GM13976 (cell line): ENCODE measurements at places on chromosomes 12 and 14.

DNA sequence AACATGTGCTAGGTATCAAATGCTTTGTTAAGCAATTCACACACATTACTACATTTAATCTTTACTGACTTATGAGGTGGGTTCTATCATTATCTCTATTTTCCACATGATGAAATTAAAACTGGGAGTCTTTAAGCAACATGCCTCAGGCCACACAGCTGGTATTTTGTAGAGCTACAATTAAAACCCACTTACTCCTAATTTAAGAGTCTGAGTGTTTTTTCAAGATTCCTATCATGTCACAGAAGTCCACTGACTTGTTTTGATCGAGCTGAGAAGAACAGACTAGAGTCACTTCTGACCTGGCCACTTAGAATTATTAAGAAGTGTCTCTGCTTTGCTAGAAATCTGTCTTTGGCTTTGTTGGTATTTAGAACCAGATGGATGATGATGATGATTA is 670.7 kb downstream of the NRXN3 start:
- DNase-seq = no peak

DNA sequence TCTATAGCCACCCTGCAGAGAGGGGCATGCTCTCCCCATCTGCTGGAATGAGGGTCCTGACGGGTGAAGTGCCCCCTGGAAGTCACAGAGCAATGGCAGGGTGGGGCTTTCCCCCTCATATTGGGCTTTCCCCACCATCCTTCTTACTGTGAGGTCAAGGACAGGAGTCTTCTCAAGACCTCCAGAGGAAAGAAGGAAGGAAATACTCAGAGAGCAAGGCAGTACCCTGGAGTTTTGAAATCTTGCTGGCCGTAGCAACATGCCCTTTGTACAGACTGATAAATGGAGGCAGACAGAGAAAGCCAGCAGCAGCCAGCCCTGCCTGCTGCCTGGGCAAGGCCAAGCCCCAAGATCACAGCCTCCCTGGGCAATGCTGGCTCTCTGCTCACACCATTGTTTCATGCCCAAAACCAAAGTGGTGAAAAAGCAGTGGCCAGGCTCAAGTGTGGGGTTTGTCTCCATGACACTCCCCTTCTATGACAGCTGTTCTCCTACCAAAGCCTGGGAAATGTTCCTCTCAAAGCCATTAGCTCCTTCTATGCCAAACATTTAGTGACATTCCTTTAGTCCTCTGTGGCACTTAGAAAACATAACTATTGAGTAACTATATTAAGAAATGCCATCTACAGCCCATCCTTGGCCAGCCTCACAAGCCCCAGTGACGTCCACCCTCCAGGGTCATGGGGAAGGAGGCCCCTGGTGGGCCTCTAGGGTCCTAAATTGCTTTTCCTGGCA is 13.2 kb upstream of the ITPK1 start:
- DNase-seq = no peak

DNA sequence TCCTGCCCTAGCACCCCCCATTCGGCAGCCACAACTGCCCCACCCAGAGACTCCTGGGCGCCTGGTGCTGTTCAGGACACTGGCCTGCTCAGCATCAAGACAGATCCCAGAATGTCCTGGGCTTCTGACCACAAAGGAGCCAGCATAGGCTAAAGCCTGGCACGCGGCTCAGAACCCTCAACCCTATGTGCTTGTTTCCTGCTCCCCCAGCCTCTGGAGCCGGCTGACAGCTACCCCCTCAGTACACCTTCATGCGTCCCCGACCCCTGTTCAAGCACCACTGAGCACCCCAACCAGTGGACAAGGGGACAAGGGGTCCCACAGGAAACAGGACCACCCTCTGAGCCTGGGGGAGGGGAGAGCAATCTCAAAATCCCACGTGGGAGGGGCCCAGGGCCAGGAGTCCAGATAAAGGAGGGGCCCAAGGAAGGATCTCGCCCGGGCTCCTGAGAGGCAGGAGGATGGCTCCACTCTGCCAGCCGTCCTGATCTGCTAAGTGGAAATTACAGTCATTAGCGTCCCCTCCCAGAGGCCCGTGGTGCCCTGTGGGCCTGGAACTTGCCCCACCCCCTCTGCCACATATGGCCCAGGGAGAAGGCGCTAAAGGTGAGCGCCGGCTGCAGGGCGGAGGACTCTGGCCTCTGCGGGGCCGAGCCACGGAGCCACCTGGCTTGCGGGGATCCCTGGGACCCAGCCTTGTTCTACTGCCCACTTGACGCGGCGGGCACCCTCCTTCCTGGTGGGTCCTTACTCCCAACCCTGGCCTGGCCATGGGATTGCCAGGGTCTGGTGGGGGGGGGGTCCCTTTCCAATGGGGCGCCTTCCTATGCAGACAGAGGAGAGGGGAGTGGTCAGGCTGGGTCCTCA is 27.2 kb upstream of the GPR132 start:
- DNase-seq = peak; percentile 29

DNA sequence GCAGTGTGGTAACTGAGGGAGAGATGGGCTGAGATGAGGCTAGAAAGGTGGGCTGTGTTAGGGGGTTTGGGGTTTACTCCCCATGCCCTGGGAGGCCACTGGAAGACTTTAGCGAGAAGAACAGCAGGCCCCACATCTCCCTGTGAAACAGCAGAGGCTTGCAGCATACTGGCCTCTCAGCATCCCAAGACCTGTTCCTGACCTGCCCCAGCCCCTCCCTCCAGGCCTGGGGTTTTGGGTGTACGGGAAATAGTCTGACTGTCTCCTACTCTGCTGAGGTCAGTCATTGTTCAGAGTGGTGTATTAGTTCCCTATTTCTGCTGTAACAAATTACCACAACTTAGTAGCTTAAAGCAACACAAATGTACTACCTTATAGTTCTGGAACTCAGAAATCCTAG is 103.5 kb upstream of the HIF1A start:
- DNase-seq = no peak

- DNase-seq = no peak
These were observed 64.7 kb downstream of the MAP3K9 start for GRCh38 chr14:70744641-70745040.

DNA sequence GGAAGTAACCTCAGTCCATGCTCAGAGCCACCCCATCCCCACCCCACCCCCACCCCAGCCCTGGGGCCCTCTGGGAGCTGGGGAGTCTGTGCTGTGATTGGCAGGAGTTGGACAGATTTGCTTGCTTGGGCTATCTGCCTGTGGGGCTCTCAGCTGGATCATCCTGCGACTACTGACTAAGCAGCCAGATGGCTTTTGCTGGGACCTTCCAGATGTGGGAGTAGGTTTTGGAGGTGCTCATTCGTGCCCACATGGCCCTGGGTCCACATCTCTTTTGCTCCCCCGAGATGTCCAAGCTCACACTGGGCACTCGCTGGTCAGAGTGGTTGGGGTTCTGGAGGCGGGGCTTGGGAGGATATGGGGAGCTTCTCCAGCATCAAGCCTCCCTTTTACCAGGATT is 138.9 kb downstream of the TSPAN9 start:
- DNase-seq = no peak

- no peak for DNase-seq
These were observed 446.5 kb downstream of the ADAMTS20 start for GRCh38 chr12:43105426-43105981.

DNA sequence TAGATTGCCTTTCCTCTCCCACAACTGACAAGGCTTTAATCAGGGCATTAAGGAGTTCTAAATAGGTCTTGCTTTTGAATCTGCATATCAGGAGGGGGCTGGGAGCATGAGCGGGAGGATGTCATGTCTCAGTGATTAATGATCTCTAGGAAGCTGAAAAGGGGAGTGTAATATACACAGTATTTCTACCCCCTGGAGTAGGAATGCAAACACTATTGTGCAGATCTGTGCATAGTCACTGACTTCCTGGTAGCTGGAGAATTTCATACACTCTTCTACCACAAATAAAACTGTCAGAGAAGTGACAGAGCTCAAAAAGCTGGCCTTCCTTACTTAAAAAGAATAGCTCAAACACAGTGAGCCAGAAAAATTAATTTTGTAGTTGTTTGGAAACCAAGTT is 65.8 kb downstream of the RIC8B start:
- no peak for DNase-seq

GRCh38 chr14:97025722-97026121 is 228.5 kb downstream of the VRK1 start:
- no peak for DNase-seq

- DNase-seq = no peak
These were observed 339.7 kb upstream of the FLRT2 start for GRCh38 chr14:85190251-85190650.

DNA sequence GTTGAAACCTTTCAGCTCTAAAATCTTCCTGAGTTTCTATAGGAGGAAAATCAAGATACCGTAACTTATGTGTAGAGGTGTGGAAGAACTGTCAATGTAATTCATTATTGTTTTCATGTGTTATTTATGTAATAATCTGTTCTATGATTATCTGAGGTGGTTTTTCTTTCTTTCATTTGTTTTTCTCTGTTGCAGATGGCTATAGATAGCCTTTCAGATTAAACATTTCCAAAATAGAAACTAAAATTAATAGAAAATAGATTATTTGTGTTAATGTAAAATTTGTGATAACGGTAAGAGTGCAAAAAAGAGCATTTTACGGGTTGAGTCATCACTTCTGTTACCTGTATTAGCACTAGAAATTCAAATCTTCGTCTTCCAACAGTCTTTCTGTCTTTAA is 128.8 kb downstream of the SYNE2 start:
- no peak for DNase-seq

DNA sequence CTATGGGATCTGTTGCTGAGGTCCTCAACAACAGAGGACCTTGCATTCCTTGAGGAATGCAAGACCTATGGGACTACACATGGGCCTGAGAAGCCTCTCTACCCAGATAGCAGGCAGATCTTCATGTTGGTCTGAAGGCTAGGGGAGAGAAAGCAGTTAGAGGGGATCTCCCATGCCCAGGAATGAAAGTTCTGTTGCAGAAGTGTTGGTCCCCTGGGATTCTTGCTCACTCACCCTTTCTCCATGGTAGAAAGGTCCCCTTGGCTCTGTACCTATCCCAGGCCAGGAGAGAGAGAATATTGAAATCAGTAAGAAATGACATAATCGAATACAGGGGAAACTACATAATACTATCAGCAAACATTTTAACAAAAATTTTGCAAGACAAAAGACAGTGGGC is 16.5 kb upstream of the KLRC1 start:
- no peak for DNase-seq

- no peak for DNase-seq
These were observed 31.7 kb upstream of the MMP19 start for GRCh38 chr12:55874443-55874842.

GRCh38 chr14:99821519-99822508 is 28.6 kb downstream of the EML1 start:
- no peak for DNase-seq

DNA sequence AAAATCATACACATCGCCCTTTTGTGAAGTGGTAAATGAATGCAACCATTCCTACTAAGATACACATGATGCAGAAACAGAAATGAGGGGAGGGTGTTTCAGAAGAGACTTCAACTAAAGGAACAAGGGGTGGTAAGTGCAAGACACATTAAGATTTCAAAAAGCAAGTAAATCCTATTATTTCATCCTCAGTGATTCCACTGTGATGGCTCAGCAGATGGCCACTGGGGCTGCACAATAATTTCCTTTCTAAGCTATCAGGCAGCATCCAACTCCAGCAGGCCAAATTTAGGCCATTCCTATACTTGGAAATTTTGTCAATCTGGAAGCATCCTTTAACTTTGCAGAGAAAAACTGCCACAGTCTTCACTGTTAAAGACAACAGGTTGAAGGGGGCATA is 272.4 kb downstream of the NELL2 start:
- DNase-seq = no peak

DNA sequence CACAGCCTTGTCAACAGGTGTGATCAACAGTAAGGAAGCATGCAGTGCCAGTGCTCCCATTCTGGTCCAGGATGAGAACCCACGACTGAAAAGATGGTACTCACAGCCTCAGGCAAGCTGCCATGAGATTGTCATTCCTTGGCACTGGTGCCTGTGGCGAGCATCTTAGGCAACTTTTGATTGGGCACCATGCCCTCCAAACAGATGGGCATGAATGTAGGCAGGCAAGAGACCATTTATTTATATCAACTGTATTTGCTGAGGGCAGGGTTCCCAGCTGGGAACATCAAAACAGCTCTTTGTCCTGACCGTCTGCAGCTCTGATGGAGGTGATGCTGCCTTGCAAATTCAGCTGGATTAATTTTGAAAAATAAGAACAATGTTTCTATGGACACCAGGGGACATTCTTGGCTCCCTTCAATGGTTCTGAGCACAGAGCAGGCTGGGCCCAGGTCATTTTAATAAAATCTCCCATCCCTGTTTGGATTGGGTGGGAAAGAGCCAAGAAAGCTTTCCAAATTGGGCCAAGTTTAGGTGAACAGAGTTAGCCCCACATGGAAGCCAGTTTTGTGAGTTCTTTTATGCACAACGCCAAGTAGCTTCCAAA is 522.5 kb downstream of the RMST start:
- no peak for DNase-seq

GRCh38 chr12:24270464-24270863 is 321.0 kb upstream of the SOX5 start:
- DNase-seq = no peak

DNA sequence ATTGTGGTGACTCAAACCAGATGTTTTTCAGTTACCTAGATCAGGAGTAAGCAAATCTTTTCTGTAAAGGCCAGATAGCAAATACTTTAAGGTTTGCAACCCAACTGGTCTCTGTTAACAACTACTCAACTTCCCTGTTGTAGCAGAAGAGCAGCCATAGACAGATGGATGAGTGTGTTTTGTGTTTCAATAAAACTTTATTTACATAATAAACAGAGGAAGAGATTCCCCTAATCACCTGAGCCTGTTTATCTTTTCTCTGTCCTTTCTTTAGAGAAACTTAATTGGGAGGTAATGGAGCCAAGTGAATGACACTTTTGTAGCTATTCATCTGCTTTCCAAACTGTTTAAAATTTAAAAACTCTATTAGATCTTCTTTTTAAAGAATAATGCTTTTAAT is 365.1 kb downstream of the IPO8 start:
- no peak for DNase-seq

DNA sequence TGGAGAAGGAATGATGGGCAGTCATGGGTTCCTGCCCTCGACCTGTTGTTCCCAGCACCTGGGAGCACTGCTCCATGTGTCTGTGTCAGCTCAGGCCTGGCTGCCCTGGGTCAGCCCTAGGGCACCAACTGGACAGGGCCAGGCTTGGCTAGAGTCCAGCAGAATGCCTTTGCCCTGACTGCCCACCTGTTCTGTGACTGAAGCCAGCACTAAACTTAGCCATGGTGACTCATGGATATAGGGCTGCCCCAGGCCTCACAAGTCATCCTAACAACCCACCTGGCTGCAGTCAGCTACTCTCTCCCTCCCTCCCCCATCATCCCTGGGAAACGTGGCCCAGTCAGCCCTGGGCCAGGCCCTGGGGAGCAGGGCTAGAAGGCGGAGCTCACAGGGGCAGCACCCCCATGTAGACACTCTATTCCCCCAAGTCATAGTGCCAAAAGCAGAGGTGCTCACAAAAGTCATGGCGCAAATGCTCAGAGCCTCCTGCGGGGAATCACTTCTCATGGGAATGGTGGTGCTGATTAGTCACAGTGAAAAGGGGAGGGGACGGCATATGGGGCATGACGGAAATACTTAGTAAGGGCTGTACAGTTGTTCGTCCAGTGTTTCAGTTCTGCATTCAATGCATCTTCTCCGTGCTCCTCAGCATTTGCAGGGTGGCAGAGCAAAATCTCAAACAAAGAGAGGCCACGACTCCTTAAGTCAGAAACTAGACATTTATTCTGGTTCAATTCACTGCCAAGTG is 52.0 kb upstream of the NTF3 start:
- no peak for DNase-seq
